ENCODE measurements at places on chromosomes 11 and 22. TPM values are rescaled to one million over a fixed set of nuclear protein-coding genes. Genes with fewer than 3 reads are reported as not detected.

Gene NLRP14
- not detected for total RNA-seq

Gene PRPF19
- 45.8 TPM for total RNA-seq

Gene KCNJ1
- 0.34 TPM for total RNA-seq

Gene FIBIN
- 0.05 TPM for total RNA-seq

Gene MOV10L1
- 19.4 TPM for total RNA-seq

Gene HOATZ
- total RNA-seq: not detected

Gene C22orf42
- total RNA-seq: not detected

Gene MS4A8
- total RNA-seq: not detected

Data from dermis blood vessel endothelial cell (primary cell).